Urinary bladder (tissue), 4 donors: ENCODE measurements at places on chromosomes 7 and 10.
A peak's percentile ranks its signal among the peaks of the same experiment; 100 is the strongest.

DNA sequence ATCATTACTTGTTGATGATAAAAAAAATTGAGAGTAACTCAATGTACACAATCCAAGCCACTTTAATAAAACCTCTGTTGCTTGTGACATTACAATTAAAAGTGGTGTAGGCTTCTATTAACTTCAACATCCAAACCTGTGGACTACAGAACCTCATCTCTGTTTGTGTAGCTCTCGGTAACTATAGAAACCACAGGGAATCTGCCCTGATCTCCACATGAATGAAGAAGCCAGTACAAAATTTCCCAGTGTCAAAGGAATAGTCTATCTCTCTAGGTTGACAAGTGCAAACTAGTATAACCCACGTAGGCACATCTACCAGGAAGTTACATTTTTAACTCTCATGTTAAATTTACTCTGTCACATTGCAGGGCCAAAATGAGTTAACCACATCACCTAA is 204.3 kb downstream of the CHCHD3 start:
- DNase-seq = no peak

DNA sequence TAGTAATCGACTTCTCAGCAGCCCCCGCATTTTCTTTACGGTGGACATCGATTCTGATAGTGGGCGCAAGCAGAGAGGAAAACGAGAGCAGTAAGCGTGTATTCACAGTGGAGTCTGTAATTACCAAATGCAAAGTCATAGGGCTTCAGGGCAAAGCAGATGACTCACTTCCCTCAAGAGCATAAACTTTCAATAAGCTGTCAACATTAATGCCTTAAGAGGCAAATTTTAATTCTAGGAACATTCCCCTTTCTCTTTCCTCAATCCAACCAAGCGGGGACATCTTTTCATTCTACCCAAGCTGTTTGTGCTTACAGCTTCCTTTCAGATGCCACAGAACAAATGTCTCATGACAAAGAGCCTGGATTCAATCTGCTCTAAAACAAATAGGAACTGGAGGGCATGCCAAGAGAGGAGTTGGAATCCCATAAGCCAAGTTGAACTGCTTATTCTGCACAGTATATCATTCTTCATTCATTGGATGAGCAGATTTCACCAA is 48.6 kb downstream of the MALSU1 start:
- no peak for DNase-seq

DNA sequence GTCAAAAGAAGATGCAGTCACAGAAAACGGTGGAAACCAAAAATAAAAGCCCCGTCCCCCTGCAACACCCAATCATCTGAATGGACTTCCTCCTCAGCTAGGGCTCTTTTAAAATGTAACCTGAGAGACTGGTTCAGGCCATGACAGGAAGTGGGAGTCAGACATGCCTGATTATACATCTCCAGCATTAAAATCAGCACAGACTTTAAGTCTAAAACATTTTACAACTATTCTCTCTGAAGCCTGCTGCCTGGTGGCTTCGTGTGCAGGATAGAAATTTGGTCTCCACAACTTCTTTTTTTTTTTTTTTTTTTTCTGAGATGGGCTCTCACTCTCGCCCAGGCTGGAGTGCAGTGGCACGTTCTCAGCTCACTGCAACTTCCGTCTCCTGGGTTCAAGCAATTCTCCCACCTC is 30.3 kb downstream of the HACD1 start:
- DNase-seq = no peak

GRCh38 chr7:80681272-80681885 is 42.9 kb downstream of the CD36 start:
- DNase-seq = no peak

DNA sequence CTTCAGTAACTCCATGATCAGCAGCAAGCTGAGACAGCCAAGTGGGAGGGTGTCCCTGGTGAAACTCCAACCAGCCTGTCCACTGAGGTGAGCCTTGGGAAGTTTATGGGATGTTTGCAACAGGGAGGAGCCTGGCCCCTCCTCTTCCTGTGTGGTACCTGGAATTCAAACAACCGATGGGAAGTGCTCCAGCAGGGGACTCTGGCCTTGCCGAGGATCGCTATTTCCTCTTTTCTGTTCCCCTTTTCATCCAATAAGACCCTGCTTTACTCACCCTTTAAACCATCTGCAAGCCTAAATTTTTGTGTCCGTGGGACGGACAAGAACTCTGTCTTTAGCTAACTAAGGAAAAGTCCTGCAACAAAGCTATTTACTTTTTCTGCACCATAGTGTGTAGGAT is 491.1 kb upstream of the ZMIZ1 start:
- DNase-seq = no peak

- no peak for DNase-seq
Observed at GRCh38 chr10:70596860-70597809, 5.4 kb downstream of the PRF1 start.

DNA sequence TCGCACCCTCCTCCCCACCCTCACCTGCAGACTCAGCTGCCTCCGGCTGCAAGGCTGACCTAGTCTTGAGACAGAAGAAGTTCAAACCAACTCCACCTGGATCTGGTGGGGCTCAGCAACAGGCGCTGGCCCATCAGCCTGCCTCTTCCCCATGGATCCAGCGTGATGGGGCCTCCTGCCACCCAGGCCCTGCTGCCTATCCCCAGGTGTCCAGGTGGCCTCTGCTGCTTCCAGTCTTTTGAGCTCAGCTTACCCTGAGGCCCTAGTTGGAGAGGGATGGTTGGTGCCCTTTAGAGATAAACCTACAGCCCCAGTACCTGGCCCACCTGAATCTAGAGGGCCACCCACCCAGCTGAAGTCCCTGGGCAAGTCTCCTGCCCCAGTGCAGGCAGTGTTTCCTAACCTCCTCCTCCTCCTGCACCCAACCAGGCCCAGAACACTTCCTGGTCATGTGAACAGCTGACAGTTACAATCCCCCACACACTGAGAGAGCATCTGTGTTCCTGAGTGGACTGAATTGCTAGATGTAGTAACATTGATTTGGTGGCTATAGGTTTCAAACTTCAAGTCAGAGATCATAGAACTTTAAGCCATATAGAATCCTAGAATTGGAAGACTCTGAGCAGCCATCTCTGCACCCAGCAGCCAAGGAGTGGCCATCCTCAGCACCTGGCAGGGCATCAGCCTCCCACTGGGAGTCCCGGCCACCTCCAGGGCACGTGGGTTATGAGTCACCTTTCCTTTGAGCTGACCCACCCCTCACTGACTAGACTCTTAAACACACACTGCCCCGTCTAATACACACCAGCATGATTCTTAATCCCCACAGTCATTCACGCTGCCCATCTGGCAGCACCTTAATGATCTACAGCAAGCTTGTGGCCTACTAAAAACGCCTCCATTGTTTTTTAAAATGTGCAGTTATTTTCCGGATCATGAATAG is 51.9 kb downstream of the ALOX5 start:
- DNase-seq = no peak

DNA sequence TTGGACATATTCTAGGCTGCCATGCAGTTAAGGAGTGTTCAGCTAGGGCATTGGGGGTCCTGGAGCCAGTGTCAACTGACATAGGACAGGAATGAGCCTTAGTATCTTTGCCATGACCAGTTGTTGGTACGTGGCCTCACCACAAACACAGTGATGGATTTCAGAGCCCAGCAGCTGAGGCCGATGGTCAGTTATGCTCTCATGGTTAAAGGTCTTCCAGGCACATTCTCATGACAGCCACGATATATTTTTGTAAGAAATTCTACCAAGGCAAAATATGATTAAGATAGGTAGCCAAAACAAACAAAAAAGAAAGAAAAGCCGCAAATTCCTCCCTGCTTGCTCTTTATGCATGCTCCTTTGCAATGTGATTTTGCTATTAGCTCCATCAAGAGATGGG is 47.8 kb downstream of the CDHR3 start:
- DNase-seq = no peak

DNA sequence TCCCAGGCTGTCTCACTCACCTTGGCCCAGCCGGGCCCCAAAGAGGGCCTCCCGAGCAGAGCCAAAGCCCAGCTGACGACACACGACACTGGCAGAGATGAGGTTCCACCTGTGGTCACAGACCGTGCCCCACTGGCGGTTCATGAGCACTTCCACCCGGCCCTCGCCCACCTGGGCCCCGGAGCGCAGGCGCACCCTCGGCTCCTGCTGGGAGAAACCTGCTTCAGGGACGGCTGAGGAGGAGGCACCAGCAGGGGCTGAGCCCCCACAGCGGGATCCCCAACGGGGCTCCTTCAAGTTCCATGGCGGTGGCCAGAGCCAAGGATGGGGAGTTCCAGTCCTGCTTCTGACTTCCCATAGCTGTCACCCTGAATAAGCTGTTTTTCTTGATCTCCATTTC is 10.0 kb downstream of the LOXL4 start:
- DNase-seq = no peak

GRCh38 chr10:17112566-17112965 is 17.0 kb downstream of the CUBN start:
- DNase-seq = no peak

- no peak for DNase-seq
Observed at GRCh38 chr10:91987397-91988037, 63.9 kb downstream of the BTAF1 start.

GRCh38 chr7:100469227-100470044 is 5.4 kb upstream of the SPACDR start:
- no peak for DNase-seq

GRCh38 chr7:34320926-34321661 is 336.9 kb upstream of the NPSR1 start:
- peak; percentile 28 for DNase-seq

GRCh38 chr7:82049891-82050533 is 280.2 kb upstream of the HGF start:
- DNase-seq = peak; percentile 8
